Activated CD8-positive, alpha-beta memory T cell treated with anti-CD3 and anti-CD28 coated beads for 24 hours (primary cell): ENCODE measurements at places on chromosomes 1 and 21.

GRCh38 chr1:50371749-50372148 lies 51.5 kb downstream of the DMRTA2 start:
- DNase-seq, result no peak

- DNase-seq, result no peak
Measured at GRCh38 chr1:37342736-37343135, 131.6 kb upstream of the ZC3H12A start.

GRCh38 chr21:18549214-18549905 lies 145.8 kb upstream of the TMPRSS15 start:
- DNase-seq, result no peak

DNA sequence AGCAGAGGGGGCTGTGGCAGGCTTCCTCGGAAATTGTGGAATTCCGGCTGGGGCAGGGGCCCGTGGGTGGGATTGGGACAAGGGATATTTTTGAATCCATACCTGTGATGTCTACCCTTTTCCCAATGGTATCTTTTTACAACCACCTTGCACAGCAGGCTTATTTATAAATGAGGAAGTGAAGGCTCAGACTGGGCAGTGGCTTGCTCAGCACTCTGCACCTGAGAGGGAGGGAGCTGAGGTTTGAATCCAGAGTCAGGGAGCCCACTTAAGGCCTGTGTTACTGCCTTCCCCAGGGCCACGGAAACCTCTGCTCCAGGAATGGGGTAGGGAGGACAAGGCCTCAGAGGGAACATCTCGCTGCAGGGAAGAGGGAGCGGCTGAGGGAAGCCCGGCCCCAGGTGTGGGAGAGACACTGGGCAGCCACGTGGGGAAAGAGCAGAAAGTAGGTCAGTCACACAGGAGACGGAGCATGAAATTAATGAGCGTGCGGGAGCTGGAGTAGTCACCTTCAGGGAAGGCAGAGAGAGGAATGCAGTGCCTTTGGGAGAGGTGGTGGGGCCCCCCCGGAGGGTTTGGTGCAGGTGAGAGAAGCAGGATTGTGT lies 35.4 kb upstream of the SCMH1 start:
- peak; percentile 13 for DNase-seq

DNA sequence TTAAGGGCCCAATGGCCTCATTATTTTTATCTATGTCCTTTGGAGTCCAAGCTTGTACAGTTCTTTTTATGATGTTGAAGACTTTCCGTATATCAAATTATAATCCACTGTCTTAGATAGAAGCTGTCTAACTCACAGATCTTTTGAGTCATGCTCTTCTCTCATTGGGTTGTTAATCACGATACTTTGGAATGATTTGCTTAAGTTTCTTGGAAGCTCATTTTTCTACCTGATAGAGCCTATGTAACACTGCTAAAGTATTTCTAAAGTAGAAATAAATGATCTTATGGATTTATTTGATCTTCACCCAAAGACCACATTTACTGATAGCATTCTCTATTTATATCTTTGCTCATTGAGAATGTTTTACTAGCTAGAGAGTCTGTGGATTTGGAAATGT lies 1554.1 kb downstream of the PLA2G4A start:
- DNase-seq, result no peak

DNA sequence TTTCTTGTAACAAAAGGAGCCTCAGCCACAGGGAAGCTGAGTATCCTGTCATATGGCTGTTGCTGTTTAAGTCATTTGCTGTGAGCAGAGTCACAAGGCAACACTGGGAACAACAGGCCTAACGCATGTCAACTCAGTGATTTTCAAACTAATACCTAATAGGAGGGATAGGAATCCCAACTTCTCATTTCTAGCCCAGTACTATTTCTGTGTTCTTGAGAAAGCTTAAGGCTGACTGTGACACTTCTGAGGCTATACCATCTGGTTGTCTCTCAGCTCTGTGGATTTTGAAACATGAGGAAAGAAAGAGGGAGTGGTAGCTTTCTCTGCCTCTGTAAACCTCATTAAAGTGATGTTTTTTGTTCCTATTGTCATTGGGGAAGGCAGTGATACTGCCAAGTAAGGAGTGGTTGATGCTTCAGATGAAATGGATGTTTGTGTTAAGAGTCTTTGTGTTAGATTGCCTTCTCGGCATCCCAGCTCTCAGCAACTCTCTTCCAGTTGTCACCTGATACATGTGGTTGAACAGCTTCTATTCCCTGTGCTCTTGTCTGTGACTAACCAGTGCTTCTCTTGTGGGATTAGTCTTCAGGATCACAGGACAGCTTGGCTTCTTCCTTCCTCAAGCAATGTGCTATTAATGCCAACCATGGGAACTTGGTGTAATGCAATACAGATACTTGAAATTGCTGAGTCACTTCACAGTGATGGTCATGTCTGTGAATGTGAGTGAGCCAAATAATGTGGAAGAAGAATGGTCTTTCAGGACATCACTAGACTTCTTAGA lies 166.8 kb upstream of the IVNS1ABP start:
- DNase-seq, result no peak
